ENCODE measurements at places on chromosomes 5 and 9.

- no peak for DNase-seq
Observed at GRCh38 chr5:42242881-42243485, 180.3 kb upstream of the GHR start.

DNA sequence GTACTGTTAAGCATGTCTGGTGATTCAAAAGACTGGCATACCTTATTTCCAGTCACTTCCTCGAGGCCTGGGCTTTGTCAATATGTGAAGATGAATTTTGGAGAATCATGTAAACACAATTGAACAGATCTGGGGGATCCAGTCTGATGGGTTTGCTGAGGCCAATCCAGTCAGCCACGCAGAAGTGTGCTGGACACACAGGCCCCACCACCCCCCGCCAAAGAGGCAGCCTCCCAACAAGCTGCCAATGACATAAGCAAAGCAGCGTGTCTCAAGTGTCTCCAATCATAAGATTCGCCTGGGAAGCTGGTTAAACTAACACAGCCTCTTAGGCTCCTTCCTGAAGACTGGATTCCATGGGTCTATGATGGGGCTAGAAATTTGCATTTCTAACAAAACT lies 192.9 kb upstream of the KLF9 start:
- DNase-seq: no peak

DNA sequence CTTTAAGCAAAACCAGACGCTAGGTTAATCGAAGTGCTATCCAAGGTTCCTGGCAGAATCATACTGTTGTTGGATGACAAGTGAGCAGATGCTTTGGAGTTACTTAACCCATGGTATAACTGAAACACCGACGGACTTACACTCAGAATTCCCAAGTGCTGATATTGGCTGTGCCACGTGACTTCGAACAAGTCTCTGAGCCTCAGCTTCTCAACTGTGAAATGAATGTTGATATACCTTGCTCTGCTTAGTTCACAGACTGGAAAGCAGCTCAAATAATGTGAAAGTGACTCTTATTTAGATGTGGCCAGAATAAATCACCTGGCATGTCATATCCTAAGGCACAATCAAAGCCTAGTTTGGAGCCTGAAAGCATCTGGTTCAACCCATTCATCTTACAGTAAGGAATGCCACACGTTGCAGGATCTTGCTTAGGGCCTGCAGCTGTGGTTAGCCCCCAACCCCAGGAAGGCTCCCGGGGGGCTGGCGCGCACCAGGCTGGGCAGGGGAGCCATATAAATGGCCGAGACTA lies 759 bp downstream of the GEMIN5 start:
- DNase-seq: no peak

DNA sequence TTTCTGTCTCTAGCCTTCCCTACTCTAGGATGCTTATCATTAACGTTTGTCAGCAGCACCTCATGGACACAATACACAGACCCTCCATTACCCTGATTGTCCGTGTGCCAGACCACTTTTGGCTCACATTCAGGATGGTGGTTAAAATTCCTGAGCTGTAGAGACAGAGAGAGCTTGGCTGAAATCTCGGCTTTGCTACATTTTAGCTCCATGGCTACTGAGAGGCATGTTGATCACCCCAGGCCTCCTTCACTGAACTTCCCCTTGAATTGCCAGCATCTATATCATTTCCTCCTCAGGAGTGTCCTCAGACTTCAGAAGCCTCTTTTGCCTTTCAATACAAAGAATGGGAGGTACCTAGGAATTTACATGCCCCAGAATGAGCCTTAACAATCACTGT lies 104.7 kb upstream of the ISL1 start:
- DNase-seq: no peak

DNA sequence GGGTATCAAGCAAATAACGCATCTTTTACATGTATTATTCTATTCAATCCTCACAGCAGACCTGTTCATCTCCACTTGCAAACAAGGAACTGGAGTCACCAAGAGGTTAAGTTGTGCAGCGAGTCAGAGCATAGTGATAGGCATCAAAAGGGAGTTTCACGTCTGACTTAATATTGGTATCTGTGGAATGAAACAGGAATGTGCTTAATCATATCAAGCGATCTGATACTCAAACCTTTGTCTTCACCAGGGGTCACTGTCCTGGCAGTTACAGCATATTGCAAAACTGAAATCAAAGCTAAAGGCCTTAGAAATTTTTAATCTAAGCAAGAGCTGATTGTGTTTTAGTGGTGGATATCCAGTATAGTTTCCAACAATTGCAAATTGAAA lies 271.6 kb downstream of the PLK2 start:
- DNase-seq: no peak

- no peak for DNase-seq
Observed at GRCh38 chr5:54769072-54769471, 216.3 kb downstream of the ESM1 start.

- DNase-seq: no peak
Observed at GRCh38 chr5:143106174-143106573, 297.3 kb downstream of the NR3C1 start.

Measured in NCI-H1436 (cell line).